Activated T-cell treated with anti-CD3 and anti-CD28 coated beads, Interleukin-2, amount 50 U/mL, for 72 hours (primary cell): ENCODE measurements at places on chromosomes 16 and 17.

- no peak for DNase-seq
Observed at GRCh38 chr17:13374203-13375143, 227.3 kb downstream of the HS3ST3A1 start.

DNA sequence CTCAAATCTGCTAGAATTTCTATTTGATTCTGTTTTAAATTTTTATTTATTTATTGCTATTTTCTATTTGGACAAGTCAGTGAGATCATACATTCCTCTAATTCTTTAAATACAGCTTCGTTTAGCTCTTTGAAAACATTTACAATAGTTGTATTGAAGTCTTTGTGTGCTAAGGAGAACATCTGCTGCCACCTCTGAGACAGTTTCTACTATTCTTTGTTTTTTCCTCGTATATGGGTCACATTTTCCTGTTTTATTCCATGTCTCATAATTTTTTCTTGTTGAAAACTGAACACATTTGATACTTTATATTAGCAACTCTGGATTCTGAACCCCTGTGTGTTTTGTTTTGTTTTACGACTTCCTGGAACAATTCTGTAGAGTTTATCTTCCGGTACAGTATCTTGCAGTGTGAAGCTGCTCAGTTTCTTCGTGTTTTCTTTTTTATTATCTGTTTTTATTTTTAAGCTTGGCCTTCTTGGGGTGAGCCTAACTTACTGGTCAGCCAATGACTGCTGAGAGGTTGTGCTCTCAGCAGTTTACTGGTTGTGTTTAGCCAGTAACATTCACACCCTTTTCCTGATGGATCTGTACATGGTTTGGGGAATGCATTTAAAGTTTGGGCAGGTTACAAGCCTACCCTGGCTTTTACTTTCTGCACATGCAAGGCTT is 99.0 kb downstream of the CA4 start:
- DNase-seq = no peak

GRCh38 chr16:13992976-13993375 is 73.0 kb downstream of the ERCC4 start:
- no peak for DNase-seq

GRCh38 chr16:49932946-49933345 is 77.0 kb upstream of the ZNF423 start:
- DNase-seq = no peak

- DNase-seq = no peak
Observed at GRCh38 chr16:46911038-46911437, 26.9 kb downstream of the GPT2 start.

DNA sequence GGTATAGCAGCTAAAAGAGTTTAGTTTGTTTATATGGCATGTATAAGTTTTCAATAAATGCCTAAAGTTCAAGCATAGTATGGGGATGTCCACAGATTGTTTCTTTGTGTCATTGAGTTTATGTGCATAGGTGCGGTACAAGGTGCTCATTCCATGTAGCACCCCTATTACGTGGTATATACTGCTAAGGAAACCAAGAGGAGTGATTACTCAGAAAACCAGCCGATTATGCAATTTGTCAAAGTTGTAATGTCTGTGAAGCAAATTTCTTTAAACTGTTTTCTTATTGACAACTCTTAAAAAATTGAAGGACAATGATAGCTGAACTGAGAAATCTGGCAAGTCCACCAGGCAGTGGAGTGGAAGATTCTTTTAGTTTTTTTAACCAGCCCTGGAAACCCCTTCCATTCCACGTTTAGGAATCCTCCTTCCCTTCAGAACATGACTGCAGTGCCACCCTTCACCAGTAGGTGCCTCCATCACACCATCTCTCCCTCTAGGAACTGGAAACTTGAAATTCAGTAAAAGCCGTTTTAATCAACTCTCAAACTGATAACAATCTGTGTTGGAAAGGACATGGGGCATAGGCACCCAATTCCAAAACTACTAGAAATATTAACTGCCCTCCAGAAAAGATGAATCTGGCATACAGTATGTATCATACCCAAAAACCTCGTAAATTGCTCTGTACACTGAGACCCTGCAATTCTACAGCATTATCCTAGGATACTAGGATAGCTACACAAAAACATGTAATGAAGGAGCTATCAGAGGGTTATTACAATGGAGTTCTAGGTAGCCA is 43.5 kb downstream of the REXO5 start:
- DNase-seq = peak; percentile 58

- DNase-seq = peak; percentile 82
Observed at GRCh38 chr16:695355-696089, 5.3 kb upstream of the WDR24 start.

- peak; percentile 58 for DNase-seq
Observed at GRCh38 chr16:87550495-87550961, 51.8 kb upstream of the JPH3 start.

DNA sequence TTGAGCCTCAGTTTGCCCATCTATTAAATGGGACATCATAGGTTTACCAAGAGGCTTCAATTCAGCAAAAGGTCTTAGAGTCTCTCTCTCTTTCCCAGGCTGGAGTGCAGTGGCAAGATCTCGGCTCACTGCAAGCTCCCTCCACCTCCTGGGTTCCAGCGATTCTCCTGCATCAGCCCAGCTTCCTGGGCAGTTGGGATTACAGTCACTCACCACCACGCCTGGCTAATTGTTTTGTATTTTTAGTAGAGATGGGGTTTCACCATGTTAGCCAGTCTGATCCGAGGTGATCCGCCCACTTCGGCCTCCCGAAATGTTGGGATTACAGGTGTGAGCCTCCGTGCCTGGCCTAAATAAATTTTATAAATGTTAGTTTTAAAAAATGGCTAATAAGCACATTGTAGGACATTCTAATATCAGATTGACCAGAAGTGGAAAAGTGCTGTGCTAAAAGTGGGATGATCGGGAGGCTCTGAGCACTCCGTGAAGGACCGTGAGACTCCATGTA is 1.0 kb upstream of the NLRP1 start:
- no peak for DNase-seq

DNA sequence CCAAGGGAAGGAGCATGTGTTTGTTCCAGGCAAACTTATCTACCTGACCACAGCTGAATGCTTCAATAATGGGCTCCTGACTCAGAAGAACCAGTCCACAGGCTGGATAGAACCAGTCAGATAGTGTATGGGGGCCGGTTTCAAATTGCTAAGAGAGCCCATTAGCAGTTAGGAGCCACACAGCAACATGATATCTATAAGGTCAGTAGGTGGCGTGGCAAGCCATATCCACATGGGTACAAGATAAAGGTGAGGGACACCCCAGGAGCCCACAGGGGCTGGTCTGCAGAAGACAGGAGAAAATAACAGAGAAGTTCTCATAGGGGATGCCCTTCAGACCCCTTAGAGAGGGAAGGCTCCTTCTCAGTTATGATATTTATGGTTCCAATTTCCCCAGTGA is 31.6 kb upstream of the CDRT15 start:
- DNase-seq = no peak

- no peak for DNase-seq
Observed at GRCh38 chr16:2811703-2812471, 5.2 kb upstream of the PRSS21 start.

- DNase-seq = no peak
Observed at GRCh38 chr17:76574166-76574565, 11.5 kb downstream of the ST6GALNAC2 start.

DNA sequence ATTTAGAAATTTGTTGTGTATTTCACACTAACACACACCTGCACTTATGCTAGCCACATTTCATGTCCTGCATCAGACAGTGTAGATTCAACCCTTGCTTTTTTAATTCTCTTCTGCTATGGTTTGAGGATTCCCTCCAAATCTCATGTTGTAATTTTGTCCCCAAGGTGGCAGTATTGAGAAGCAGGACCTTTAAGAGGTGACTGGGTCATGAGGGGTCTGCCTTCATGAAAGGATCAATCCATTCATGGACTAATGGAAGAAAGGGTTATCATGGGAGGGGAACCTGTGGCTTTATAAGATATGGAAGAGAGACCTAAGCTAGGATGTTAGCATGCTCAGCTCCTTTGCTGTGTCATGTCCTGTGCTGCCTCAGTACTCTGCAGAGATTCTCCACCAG is 1032.2 kb downstream of the CDH11 start:
- DNase-seq = no peak

- DNase-seq = no peak
Observed at GRCh38 chr17:17769869-17770631, 66.7 kb downstream of the SREBF1 start.

- DNase-seq = no peak
Observed at GRCh38 chr17:38464723-38465390, 36.6 kb downstream of the ARHGAP23 start.

DNA sequence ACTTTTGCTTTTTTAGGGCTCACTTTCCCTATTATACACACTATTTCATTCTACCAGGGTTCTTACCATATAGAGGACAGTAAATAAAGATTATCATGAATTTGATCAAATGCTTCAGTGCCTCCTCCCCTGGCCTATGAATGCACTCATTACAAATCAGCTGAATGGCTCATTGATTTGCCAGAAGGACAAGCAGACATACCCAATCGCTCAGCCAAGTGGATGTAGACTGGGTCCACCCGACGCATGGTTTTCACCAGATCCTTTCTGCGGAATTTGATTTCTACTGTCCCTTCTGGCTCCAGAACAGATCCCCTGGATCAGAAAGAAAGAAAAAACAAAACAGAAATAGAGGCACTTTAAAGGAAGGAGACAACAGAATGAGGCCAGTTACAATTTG is 162.6 kb downstream of the AATF start:
- no peak for DNase-seq

GRCh38 chr16:88681709-88682451 is 4.4 kb downstream of the SNAI3 start:
- peak; percentile 80 for DNase-seq

GRCh38 chr16:73601911-73602310 is 554.0 kb upstream of the ZFHX3 start:
- no peak for DNase-seq

- DNase-seq = no peak
Observed at GRCh38 chr17:78601577-78602190, 24.5 kb upstream of the DNAH17 start.

- DNase-seq = peak; percentile 83
Observed at GRCh38 chr16:785563-786535, 2.3 kb downstream of the RPUSD1 start.

DNA sequence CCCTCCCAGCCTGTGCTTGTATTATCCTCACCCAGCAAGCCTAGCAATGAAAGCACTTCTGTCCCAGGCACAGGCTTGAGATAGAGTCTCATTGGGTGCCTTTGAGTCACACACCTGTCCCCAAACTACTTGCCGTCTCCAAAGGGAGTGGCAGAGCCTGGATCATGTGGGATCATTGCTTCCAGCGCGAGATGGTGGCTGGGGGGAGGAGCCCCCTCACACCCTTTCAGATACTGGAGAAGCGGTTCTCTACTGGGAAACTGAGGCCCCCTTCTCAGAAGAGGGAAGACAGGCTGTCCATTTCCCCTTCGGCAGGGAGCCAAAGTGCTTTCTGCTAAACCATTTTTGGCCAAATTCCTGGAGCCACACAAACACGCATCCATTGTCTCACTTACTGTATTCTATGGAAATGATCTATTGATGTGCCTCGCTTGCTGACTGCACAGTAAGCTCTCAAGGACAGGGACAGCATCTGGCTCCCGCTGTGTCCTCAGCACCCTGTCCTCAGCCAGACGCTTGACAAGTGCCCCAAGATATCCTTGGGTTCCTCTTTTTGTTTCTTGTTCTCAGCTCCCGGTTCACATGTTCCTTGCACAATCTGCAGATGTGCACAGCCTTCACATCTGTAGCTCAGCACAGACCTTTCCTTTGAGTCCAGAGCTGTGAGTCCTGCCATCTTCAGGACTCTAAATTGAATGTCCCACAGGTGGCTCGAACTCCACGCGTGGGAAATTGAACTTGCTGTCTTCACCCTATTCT is 26.0 kb upstream of the DLX3 start:
- no peak for DNase-seq

- DNase-seq = no peak
Observed at GRCh38 chr17:3007651-3008121, 55.7 kb downstream of the OR1D5 start.

GRCh38 chr17:76048711-76049110 is 21.6 kb upstream of the EVPL start:
- no peak for DNase-seq

GRCh38 chr16:3607161-3607560 is 4.2 kb downstream of the SLX4 start:
- DNase-seq = no peak

- no peak for DNase-seq
Observed at GRCh38 chr17:82388223-82388921, 16.8 kb downstream of the UTS2R start.

DNA sequence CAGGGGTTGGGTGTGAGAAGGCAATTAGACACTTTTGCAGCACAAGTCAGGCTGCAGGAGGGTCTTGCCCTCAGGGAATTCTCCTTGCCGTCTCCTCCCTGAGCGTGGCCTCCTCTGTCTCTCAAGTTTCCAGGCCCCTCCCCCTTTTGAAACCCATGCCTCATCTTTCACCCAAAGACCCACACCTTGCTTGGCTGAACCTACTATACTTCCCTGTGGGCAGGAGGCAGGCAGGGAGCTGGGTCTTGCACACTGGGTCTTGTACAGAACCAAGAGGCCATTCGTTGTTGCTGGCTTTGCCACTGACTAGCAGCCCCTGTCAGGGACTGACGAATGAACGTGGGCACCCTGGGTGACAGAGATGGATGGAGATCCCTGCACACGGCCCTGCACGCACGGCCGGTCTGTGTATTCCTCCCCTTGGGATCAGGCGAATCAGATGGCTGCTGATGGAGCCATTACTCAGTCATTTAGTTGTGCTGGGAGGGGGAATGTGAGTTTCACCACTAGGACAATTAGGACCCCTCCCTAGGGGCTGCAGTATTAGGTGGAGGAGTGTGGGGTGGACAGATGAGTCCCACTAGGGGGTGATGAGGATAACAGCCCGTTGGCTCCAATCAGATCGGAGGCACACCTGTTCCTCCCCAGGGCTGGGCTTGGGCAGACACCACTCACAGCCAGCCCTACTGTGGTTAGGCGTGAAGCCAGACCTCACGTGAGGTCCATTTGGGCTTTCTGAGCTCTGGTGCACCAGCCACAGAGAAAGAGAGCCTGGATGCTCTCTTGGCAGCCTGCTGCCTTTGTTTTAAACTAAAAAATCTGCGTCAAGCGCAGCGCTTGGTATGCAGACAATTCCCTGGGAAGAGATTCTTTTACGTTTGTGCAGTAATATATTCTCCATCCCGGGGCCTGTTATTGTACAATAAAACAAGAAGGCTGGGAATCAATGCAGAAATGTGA is 167.7 kb upstream of the WSCD1 start:
- no peak for DNase-seq

DNA sequence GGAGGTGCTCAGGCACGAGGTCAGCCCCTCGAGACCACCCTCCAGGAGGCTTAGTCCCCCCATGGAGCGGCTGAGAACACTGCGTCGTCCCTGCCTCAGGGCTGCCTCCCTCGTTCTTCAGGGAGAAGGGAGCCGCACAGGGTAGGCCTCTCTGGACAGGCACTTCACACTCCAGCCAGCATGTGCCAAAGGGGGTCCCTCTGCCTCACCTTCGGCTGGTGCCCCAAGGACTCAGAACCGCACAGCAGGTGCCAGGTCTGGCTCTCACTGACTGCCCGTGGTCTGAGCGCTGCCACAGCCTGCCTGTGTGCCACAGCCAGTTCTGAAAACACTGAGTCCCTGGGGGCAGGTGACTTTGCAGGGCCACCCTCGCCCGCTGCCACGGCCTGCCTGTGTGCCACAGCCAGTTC is 7.1 kb downstream of the P2RX5 start:
- no peak for DNase-seq

GRCh38 chr16:29784157-29784556 is 6.1 kb downstream of the ZG16 start:
- DNase-seq = peak; percentile 43

- DNase-seq = peak; percentile 63
Observed at GRCh38 chr17:75689441-75689873, 22.3 kb downstream of the SAP30BP start.
